Stimulated activated CD8-positive, alpha-beta memory T cell treated with anti-CD3 and anti-CD28 coated beads, Interleukin-4, amount 100 ng/mL, for 4 hours (primary cell): ENCODE measurements at places on chromosomes 3 and 15.
A peak's percentile ranks its signal among the peaks of the same experiment; 100 is the strongest.

- DNase-seq, result no peak
These were observed 71.3 kb downstream of the CMTM8 start for GRCh38 chr3:32309654-32310242.

- peak; percentile 40 for DNase-seq
These were observed 24.7 kb downstream of the LOXL1 start for GRCh38 chr15:73950831-73951561.

GRCh38 chr15:94023531-94023930 is 207.8 kb upstream of the MCTP2 start:
- DNase-seq, result no peak

GRCh38 chr3:151074256-151074655 is 11.2 kb upstream of the MED12L start:
- DNase-seq, result no peak

- DNase-seq, result no peak
These were observed 174.4 kb upstream of the THBS1 start for GRCh38 chr15:39406485-39406884.

DNA sequence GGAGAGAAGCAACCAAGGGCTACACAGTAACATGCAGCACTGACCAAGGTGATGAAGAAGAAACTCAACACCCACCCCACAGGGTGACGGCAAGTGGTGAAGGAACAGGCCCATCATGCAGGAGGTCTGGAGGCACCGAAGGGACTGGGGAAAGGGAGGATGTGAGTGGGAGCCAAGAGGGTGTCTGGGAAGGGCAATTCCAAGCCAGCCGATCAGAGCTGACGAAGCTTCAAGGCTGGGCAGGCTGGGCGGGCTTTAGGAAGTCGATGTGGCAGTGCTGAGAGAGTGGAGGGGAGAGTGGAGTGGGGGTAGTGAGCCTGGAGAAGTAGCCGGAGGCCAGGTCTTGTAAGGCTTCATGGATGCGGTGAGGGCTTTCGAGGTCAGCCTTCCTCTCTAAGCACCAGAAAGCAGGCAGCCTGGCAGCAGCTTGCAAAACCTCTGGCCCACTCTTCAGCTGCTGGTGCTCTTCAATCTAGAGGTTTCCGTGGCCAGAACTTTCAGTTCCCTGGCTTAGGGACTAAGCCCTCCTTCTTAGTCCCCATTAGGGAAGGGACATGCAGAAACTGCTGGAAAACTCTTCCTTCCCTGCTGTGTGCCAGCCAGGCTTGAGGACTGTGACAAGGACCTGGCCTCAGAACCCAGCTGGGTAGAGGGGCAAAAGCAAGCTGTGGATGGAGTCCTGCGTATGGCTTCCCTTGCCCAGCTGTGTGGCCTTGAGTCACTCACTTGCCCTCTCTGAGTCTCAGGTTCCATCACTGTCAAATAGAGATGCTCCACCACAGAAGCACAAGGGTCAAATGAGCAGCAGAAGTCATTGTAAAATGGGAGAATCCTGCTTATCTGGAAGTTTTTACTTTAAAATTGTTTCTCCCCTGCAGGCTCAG is 72.1 kb downstream of the TLE3 start:
- no peak for DNase-seq

DNA sequence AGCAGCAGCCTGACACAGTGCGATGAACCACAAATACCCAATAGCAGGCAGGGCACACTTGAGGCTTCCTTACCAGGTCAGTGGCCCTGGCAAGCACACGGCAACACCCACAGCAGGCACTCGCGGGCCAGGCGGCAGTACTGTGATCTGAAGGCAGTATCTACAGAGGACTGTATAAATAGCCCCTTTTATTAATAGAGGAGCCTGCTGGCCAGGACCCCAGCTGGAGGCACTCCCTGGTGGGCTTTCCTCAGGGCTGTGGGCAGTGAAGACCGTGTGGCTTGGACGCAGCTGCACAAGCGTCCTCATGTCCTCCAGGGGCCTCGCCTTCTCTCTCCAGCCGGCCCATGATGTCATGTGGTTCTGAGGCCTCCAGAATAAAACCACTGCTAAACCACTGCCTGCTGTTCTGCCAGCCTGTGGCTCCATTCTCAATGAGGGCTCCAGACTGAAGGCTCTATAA is 44.1 kb downstream of the LRIG1 start:
- no peak for DNase-seq

GRCh38 chr15:43749690-43750345 is 3.6 kb downstream of the PDIA3 start:
- DNase-seq, result peak; percentile 18

DNA sequence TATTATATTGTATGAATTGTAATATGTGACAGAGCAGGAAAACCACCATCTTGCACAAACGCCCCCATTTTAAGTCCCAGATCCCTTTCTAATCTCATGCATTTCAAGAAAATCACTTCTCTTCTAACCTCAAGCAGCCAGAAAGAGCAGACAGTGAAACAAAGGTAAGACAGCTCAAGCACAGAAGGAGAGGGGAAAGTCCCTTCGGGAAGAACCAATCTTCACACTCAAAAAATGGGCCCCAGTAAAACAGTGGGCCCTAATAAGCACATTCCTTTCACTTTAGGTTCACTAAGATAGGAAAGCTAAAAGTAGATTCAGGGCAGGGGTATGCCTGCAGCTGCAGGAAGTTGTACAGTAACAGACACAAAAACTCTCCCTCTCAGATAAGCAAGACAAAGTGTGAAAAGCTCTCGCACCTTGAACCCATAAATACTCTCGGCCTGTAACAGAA is 1268.7 kb downstream of the SI start:
- no peak for DNase-seq

- no peak for DNase-seq
These were observed 227.5 kb downstream of the CADPS start for GRCh38 chr3:62647711-62648110.

DNA sequence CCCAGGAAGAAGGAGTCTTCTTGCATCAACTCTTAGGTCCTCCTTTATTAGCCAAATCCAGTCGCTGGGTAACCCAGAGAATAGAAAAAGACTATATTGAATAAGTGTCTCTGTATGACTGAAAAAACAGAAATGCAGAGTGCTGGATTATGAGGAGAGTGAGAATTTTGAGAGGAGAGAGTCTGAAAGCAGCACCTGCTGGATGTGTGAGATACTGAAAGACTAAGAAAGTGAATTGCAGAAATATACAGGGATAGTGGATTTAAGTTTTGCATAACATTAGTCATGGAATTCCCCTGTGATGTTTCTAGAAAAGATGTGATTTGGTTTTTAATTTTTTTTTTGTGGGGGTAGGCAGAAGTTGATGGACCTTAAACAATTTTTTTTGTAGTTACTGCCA is 296.5 kb downstream of the MECOM start:
- no peak for DNase-seq

DNA sequence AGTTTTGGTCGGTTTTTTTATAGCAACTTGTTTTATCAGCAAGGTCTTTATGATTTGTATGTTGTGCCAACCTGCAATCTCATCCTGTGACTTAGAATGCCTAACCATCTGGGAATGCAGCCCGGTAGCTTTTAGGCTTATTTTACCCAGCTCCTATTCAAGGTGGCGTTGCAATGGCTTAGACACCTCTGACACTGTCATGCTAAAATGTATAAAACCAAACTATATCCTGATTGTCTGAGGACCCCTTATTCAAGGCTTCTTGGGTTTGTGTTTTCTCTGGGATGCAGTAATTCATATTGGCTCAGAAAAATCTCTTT is 209.0 kb upstream of the ALCAM start:
- DNase-seq, result no peak
